Stimulated activated CD8-positive, alpha-beta memory T cell treated with anti-CD3 and anti-CD28 coated beads, Interleukin-4, amount 100 ng/mL, for 1 hour (primary cell): ENCODE measurements at places on chromosomes 11 and 22.

GRCh38 chr22:38724926-38725571, 19.3 kb downstream of the GTPBP1 start:
- DNase-seq = no peak

DNA sequence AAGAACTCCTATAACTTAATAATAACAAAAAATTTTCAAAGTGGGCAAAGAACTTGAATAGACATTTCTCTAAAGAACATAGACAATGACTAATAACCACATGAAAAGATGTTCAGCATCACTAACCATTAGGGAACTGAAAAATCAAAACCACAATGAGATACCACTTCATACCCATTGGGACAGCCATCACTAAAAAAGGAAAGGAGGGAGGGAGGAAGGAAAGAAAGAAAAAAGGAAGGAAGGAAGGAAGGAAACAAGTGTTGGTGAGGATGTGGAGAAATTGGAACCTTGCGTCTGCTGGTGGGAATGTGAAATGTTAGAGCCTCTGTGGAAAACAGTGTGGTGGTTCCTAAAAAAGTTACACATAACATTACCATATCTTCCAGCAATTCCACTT, 55.8 kb downstream of the MS4A13 start:
- DNase-seq = no peak

GRCh38 chr11:66981976-66982578, 7.0 kb downstream of the C11orf86 start:
- no peak for DNase-seq

DNA sequence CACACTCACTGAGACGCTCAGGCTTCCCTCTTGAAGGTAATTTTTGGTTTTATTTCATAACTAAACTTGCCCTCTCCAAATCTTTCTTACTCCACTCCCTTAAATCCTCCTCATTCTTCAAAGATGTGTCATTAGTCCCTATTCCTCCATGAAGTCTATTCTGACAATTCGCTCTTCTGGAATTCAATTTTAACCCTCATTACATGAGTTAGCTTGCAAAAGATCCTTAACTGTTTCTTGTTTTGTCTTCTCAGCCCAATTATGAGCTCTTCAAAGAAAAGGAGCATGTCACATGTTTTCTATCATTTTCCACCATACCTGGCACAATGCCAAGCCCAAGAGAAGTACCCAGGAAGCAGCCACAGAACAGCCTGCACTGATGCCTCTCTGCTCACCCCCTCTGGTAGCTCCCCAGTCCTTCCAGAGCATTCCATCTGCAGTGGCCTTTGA, 13.0 kb downstream of the GALNT18 start:
- DNase-seq = no peak

GRCh38 chr11:19705936-19706335, 6.7 kb upstream of the NAV2 start:
- no peak for DNase-seq

- DNase-seq = no peak
Observed at GRCh38 chr11:10590218-10590915, 21.9 kb upstream of the LYVE1 start.

DNA sequence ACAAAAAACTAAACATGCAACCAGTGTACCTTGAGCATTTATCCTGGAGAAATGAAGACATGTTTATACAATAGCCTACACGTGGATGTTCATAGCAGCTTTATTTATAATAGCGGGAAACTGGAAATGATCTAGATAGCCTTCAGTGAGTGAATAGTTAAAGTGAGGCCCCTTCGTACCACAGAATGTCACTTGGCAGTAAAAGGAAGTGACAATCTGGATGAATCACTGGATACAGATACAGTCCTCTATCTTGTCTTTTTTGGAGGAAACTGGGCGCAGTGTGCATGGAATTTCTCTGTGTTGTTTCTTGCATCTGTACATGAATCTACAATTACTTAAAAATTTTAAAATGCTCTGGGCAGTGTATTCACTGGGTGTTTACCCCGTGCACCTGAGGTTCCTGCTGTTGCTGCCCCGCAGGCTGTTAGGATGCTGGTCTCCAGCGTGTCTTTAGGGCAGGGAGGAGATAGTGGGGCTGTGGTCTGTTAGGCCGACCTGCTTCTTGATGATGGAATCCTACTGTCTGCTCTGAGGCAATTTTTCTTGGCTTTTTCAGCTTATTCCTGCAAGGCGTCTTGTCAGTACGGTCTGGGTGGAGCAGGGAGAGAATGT, 23.2 kb downstream of the DERL3 start:
- no peak for DNase-seq
